Esophagus squamous epithelium (tissue), 5 donors: ENCODE measurements at places on chromosomes 12 and 14.

DNA sequence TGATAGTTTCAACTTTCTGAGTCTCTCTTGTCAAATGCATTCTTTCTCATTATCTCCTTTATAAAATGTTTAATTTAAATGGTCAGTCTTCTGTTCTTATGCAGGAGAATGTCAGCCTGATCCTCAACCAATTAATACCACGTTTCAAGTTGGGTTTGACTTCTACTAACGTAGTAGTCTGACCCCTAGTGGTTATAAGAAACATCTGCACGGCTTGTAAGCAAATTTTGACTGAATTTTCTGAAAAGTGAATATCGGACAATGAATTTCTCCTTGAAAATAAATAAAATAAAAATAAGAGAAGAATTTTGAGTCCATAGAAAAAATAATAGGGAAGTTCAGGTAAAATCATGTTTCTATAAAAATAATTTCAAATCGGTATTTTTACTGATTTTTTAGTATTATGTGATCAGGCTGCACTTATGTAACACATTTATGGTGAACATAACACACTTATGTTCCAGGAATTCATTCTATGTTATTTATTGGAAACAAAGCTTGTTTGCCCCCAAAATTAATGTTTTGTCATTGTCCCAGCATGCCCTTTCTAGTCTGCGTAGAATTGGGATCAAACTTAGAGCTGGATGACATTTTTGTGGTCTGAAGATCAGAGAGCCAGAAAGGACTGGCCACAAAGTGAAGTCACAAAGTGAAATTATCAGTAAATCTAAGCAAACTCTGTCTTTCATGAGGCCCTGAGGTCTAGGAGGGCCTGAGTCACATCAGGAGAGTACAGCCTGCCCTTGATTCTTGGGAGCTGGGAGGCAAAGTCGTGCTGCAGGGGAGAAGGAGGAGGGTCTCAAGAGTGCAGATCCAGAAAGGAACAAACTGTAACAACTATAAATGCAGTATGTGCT lies 101.2 kb upstream of the STXBP6 start:
- no peak for DNase-seq

DNA sequence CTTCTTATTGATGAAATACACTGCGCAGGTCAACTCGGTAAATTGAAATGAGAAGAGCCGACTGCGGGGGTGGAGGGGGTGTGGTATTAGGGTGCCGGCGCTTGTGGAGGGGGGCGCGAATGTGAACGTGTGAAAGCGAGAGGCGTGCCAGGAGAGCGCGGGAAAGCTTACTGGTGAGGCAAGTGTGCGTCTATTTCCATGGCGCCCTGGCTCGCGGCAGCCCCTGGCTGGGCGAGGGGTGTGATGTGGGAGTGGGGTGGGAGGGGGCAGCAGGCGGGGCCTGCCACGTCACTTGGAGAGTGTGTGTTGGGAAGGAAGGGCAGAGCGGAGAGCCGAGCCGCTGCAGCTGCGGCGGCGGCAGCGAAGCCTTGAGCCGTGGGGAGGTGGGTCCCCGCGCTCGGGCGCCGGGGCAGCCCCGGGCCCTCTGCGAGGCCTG lies 88.8 kb downstream of the GALNT8 start:
- DNase-seq: no peak

GRCh38 chr14:89650077-89650978 lies 233.3 kb upstream of the FOXN3 start:
- no peak for DNase-seq

DNA sequence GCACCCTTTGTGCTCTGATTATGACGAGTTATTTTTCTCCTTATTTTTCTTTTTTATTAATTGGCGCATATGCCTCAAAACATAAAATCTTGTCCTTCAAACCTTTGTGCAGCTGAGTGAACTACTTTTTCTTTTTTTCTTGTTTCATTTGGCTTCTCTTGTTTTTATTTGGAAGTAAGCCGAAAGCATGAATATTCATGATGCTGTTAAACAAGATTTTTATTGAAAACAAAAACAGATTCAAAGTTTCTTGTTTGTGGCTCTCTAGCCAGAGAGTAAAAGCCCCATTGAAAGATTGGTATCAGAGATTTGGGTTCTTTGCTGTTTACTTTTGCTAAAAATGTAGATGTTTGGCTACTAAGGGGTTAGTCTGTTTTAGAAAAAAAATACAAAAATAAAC lies 183.8 kb downstream of the TMEM132C start:
- no peak for DNase-seq

DNA sequence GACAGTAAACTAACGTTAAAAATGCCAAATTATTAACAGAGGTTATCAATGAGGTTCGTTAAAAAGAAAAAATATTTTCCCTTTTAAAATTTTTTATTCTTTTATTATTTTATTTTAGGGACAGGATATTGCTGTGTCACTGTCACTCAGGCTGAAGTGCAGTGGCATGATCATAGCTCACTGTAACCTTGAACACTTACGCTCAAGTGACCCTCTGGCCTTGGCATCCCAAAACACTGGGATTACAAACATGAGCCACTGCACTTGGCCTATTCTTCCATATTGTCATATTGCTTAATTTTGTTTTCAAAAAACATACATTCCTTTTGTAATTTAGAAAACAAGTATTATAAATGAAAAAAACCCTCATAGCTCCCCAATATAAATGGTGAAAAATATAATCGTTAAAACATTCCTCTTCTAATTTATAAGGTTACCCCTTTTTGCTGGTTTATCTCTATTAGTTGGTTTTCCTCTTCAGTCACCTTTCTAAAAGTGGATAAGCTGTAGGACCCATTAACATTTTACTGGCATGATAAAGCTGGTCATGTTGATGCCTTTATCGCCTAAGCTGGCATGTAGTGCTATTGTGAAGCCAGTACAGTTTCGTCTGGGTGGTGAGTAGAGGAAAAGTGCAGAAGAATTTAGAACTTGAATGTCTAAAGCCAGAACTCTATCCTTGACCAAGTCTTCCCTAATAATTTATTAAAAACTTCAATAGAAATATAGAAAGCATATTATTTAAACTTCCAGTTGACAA lies 27.6 kb downstream of the PDE3A start:
- DNase-seq: no peak

DNA sequence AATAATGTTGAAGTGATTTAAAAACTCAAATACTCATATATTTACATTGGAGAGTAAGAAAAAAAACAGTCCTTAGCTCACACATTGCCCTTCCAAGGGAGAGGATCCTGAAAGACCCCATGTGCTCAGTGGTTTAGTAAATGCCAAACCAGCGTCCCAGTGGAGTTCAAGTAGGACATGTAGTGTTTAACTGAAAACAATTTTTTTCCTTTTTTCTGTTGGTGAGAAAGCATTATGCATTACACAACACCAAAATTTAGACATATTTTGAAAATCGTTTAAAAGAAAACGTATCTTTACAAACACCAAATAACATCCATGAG lies 33.6 kb downstream of the UBR7 start:
- no peak for DNase-seq

GRCh38 chr12:118288174-118288573 lies 84.5 kb downstream of the TAOK3 start:
- no peak for DNase-seq

GRCh38 chr14:75697386-75697785 lies 36.3 kb downstream of the TTLL5 start:
- no peak for DNase-seq

DNA sequence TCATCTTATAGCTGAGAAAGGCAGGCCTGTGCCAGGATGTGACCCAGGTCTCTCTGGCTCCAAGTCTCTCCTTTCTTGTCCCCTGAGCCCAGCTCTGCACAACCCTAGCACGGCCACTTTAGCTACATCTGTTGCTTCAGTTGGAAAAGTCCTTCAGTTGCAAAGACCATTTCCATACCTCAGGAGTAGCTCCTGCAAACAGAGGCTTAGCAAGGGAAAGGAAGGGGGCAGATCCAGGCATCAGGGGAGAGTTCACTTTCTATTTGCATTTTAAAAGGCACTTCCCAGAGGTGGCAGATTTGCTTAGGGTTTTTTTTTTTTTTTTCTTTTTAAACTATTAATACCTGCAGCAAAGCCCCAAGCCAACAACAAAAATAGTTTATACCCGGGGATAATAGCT lies 3.0 kb upstream of the PITPNM2 start:
- no peak for DNase-seq

GRCh38 chr14:91396013-91396660 lies 21.5 kb downstream of the CCDC88C start:
- DNase-seq: no peak
